Naive thymus-derived CD8-positive, alpha-beta T cell (primary cell): ENCODE measurements at places on chromosomes 6 and 20.

DNA sequence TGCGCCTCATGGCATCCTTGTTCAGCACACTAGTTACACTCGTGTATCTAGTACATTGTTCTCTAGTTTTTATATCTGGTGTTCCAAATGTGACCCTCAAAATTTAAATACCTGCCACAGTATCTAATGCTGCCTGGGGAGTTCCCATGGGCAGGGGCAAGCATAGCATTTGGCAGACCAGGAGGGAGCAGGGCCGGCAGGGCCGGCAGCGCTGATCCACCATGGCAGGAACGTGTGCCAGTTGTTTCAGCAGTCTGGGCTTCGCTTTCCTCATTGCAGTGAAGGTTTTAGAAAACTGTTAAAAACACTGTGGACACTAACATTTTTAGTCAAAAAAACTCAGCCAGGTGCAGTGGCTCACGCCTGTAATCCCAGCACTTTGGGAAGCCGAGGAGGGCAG is 19.2 kb downstream of the NANP start:
- no peak for DNase-seq

- DNase-seq, result no peak
Observed at GRCh38 chr6:97656236-97656635, 373.2 kb upstream of the MMS22L start.

DNA sequence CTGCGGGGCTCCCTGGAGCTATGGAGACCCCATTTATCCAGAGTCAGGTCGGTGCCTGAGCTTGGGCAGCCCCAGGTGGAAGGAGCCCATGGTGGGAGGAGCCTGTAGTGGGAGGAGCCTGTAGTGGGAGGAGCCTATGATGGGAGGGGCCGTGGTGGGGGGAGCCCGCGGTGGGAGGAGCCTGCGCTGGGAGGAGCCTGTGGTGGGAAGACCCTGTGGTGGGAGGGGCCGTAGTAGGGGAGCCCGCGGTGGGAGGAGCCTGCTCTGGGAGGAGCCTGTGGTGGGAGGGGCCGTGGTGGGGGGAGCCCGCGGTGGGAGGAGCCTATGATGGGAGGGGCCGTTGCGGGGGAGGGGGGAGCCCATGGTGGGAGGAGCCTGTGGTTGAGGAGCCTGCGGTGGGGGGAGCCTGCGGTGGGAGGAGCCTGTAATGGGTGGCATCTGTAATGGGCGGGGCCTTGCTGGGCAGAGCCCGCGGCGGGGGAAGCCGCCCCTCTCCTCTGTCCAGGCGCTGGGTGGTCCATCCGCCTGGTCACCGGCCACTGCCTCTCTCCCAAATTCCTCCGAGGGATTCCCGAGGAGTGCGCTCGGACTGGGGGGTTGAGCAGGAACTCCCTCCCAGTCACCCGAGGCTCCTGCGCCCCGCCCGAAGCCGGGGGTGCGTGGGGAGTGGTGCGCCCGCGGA is 567 bp upstream of the FNDC11 start:
- peak; percentile 88 for DNase-seq

DNA sequence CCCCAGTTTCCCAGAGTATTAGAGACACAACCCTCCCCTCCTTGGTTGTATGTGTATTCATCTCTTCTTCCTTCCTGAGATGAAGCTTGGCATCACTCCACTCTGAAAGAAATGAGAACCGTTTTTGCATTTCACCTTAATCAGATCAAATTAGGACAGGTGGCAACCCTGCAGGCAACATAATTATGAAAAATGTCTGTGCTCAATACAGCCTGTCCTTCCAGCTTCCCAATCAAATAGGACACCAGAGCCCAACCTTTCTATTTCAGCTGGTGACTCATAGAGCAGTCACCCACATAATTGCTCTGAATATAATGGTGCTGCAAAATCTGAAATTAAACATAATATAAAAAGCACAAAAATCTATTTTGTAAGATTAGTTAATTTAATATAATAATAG is 310.2 kb upstream of the AGPAT4 start:
- DNase-seq, result no peak

DNA sequence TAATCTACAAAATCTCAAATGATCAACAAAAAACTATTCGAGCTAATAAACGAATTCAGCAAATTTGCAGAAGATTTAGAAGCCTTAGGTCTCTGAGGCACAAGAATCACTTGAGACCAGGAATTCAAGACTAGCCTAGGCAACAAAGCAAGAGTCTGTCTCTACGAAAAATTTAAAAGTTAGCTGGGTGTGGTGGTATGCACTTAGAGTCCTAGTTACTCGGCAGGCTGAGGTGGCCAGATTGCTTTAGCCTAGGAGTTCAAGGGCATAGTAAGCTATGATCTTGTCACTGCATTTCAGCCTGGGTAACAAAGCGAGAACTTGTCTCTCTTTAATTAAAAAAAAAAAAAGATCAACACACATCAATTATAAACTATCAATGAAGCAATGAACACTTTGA is 34.2 kb downstream of the FAM184A start:
- DNase-seq, result no peak

- DNase-seq, result no peak
Observed at GRCh38 chr6:36510365-36510764, 36.9 kb downstream of the STK38 start.

- DNase-seq, result no peak
Observed at GRCh38 chr6:5453546-5453945, 192.2 kb downstream of the FARS2 start.

DNA sequence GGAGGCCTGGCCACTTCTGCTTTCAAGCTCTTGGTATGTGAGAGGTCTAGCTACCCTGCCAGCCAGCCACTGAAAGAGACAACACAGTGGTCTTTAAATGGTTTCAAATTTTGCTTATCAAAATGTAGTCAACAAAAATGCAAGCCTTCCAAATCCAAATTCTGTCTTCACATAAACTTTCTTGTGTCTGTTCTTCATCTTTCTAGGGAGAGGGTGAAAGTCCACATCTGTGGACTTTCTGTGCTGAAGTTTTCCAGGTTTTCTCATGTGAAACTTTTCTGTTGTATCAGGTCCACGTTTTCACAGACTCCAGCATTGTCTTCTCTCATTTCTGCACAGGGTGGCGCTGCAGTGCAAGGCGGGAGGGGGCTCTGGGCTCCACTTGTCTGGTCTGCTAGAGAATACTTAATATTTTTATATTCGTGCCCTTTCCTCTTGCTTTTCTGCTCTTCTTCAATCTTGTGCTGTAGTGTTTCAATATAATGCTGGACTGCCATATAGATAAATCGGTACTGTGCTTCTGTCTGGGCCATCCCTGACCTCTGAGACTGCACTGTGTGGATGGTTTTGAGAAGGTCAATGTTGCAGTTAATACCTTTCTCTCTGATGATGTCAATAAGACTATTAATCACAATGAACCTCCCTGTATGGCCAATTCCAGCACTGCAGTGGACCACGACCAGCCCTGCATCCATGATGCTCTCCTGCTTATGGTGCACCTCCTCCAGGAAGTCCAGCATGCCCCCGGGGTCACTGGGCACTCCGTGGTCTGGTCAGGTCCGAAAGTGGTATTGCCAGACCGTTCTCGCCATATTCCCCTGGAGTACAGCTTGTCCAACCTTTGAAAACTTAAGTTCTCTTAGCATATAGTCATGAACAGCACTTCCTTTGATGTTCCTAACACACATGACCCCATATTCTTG is 161.6 kb upstream of the TNFAIP3 start:
- peak; percentile 55 for DNase-seq

DNA sequence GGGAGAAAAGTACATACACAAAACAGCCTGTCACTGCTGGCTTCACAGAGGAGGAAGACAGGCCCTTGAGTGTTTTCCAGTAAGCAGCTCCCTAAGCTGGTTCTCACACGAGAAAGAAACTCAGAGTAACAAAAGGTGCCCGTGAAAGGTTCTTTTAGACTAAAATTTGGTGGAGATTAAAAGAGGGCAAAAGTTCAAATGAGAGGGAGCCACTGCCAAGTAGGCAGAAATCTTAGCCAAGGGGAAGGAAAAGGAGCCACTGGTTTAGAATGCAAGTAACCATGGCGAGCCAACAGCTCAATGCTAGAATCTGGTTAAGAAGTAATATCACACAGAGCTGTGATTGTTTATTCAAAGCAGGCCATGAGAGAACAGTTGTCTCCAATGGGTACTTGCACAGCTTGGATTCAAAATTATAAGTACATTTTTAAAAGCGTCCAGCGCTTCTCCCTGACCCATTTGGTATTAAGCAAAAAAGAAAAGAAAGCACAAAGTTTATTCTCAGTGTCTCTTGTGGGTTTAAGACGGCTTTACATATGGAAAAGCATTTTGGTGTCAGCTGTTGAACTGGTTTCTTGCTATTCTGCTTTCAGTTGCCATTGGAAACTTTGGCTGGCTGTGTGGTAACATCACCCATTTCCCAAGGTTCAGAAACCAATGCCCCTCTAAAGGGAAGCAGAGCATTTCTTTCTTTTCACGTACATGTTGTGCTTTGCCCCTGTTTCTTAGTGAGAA is 648.5 kb downstream of the RNF144B start:
- no peak for DNase-seq

DNA sequence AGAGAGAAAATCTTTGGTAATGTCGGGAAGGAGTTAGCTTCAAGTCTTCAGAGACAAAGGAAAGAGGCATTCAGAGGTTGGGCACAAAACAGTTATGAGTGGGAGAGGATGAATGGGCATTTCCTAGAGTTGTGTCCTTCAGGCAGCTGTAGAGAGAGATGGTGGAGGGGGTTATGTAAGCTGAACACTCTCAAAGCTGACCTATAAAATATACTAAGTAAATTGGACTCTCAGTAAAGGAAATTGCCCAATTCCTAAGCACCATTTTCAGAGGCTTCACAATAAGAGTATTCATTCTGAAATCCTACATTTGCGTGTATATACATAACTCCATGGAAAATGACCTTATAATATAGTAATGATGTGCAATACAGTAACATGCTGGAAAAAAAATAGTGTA is 161.2 kb downstream of the KCNQ5 start:
- no peak for DNase-seq

DNA sequence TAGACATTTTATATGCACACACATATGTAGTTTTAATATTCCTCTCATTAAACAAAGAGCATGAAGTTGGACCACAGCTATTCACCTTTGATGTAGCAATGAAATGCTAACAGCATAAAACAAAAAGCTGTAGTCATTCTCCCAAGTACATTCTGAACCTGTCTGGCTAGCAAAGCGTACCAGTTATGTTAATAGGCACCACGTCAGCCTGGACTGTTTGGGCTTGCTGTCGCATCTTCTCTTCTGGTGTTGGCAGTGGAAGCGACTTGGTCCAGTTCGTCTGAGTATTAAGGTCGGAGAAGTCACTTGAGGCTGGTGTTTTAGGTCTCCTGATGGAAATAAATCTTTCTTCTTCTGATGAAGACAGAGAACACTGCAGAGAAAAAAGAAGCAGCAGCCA is 42.8 kb downstream of the HEBP2 start:
- no peak for DNase-seq

GRCh38 chr6:133835901-133836300 is 53.0 kb upstream of the TCF21 start:
- no peak for DNase-seq

DNA sequence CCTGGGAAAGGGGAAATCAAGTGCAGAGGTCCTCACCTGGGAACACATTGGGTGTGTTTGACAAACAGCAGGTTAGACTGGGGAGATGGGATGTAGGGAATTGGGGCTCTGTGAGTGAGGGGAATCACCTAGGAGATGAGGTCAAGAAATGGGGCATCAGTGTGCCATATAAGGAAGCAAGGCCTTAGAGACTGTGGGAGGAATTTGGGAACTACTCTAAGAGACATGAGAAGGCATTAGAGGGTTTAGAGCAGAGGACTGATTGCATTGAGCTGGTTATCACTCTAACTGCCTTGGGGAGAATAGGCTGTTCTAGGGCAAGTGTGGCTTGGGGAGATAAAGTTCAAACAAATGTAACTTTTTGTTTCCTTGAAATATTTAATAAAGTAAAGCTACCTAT is 189.9 kb downstream of the EYA4 start:
- no peak for DNase-seq

DNA sequence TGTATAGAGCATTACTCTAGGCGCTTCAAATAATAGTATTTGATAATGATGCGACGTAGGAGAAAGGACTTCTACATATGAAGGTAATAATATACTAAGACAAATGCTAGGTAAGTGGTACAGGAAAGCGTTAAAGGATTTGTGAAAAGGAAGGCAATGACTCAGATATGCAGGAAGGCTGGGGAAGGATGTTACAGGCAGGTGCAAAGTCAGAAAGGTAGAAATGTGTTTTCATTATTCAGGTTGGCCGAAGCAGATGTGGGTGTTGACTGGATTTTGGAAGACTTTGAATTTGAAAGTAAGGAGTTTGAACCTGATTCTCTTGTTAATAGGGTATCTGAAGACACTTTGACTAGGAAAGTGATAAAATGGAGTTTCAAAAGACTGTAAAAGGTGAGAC is 51.0 kb downstream of the STK4 start:
- DNase-seq, result no peak

DNA sequence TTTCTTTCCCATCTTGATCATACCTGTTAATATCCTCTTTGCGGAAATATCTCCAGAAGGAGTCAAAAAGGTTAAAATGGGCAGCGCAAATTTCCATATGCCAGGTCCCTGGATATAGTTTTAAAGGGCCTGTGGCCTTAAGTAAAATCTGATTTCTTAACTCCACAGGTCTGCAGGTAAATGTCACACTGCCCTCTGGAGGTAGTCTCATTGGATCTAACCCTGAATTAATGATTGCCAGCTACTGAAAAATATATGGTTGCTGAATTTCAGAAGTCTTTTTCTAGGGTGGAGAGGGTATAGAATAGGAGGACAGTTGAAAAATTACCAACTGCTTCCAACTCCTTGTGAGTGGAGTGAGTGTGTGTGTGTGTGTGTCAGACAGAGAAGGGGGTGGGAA is 8.5 kb downstream of the MOXD1 start:
- no peak for DNase-seq

DNA sequence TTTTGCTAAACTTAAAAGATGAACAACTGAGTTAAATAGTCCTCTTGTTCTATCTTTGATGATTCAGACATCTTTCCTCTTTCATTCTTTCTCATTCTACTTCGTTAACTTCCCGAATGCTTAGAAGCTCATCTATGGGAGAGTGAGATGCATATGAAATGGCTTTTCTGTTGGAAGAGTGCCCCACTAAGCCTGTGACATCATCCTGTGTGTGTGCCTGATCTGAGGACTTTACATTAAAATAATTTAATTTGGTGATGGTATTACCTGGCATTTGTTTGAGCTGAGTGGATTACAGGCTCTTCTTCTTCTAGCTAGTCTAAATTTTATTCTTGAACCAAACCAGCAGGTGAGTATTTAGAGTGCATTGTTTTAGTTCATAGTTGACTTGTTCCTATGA is 626.5 kb downstream of the QKI start:
- DNase-seq, result no peak

DNA sequence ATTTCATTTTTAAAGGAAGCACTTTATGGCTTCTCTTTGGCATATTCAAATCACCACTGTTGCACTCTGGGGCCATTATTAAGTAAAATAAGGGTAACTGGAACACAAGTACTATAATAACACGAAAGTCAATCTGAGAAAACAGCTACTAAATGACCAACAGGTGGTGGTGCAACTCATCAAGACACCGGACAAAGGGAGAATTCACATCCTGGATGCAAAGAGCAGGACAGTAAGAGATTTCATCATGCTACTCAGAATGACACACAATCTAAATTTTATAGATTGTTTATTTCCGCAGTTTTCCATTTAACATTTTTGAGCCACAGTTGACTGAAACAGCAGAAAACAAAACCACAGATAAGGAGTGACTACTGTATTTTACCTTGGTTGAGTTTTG is 27.6 kb upstream of the LY86 start:
- DNase-seq, result no peak
